ENCODE measurements at places on chromosomes 11 and 22. TPM values are rescaled to one million over a fixed set of nuclear protein-coding genes. Genes with fewer than 3 reads are reported as not detected.

The ANO9 gene
- total RNA-seq, result 33.0 TPM

The ARHGAP20 gene
- total RNA-seq, result 0.18 TPM

The ZNF214 gene
- total RNA-seq, result not detected

DNA sequence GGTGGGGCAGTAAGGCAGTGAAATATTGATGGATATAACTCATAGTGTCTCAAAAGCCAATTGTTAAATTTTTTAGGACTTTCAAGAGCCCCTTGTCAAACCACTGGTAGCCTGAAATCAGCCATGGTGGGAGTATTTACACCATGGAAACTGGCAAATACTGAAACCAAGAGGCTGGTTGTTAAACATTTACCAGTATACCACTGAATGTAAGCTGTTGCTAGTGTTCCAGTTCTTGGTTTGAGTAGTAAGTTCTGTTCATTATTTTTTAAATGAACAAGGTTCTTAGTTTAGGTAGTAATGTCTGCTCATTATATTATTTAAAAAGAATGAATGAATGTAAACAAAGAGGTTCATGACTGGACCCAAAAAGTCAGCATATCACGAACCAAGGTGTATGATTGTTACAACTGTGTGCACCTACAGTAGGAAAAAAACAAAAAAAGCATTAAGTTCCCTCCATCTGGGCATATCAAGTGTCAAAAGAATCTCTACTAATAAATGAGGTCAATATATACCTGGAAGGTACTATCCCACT, 4.5 kb upstream of the EIF3F start:
- no peak for DNase-seq

DNA sequence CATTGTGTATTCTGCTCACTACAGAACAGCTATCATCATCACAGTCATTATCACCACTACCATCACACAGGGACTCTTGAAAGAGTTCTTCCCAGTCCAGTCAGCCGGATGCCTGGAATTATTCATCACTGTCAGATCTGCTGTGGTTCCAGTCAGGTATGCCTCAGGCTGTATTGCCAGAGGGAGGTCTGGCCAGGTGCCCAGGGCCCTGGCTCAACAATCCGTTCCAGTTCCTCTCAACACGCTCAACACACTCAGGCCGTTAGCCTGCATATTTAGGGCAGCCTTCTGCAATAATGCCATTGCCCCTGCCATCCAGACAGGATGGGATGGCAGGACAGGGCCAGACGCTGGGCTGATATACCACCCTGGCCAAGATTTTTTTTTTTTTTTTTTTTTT, 28.6 kb upstream of the RASL10A start:
- no peak for DNase-seq

The RNF26 gene
- 42.1 TPM for total RNA-seq

GRCh38 chr22:44325718-44326490, 13.2 kb upstream of the SHISAL1 start:
- DNase-seq, result no peak

Measured in activated CD8-positive, alpha-beta memory T cell treated with anti-CD3 and anti-CD28 coated beads, Interleukin-2, amount 10 ng/mL, durations not matched to agents 7 days and 5 days (primary cell).